ENCODE measurements at places on chromosomes 4 and X. TPM values are rescaled to one million over a fixed set of nuclear protein-coding genes. Genes with fewer than 3 reads are reported as not detected.

- DNase-seq = no peak
Measured at GRCh38 chrX:121405826-121406225, 358.4 kb downstream of the GLUD2 start.

DNA sequence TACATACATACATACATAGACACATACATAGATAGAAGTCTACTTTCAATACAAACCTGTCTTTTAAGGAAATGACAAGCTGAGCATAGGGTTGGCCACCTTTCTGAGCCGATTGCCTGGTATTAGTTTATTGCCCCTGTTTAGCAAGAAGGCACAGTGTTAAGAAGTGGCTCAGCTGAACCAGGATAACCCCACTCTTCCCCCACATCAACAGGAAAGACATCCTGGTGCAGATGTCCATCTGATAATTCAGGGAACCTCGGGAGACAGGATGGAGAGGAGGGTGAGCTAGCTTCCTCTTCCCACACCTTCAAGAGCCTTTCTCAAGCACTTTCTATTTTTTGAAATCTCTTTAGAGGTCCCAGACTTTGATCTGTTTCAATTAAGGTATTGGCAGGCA lies 52.3 kb downstream of the PKD2 start:
- DNase-seq = no peak

DNA sequence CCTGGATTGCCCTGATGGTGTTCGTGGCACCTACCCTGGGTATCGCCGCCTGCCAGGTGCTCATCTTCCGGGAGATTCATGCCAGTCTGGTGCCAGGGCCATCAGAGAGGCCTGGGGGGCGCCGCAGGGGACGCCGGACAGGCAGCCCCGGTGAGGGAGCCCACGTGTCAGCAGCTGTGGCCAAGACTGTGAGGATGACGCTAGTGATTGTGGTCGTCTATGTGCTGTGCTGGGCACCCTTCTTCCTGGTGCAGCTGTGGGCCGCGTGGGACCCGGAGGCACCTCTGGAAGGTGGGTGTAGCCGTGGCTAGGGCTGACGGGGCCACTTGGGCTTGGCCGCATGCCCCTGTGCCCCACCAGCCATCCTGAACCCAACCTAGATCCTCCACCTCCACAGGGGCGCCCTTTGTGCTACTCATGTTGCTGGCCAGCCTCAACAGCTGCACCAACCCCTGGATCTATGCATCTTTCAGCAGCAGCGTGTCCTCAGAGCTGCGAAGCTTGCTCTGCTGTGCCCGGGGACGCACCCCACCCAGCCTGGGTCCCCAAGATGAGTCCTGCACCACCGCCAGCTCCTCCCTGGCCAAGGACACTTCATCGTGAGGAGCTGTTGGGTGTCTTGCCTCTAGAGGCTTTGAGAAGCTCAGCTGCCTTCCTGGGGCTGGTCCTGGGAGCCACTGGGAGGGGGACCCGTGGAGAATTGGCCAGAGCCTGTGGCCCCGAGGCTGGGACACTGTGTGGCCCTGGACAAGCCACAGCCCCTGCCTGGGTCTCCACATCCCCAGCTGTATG lies 1.8 kb downstream of the AVPR2 start:
- no peak for DNase-seq

DNA sequence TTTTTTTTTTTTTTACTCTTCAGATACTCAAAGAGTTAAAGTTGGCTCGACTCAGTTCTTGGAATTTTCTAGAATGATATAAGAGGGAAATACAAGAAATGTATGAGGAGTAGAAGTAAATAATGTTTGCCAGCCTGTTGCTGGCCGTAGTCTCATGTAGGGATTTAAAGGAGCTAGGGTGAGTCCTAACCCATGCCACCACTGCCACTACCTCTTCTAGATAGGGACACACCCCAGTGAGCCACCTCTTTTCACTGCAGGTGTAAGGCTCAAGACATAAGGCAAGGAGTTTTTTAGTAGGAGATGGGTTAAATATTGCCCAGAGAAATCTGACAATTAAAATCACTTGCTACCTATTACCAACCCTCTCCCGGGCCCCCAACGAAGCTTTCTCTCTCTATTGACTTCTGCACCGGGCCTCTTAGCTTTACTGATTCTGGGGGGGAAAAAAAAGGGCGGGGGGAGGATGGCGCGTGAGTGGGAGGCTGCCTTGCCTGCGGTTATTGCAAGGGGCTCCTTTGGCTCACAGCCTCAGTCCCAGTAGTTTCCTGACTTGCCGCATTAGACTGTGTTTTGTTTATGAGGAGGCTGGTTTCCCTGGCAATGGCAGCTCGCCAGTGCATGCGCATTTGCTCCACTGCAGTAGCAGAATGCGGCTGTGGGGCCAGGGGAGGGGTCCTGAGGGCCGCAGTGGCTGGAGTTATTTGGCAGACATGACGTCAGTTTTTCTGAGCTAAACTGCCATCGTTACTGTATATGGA lies 3.0 kb downstream of the LINC00632 start:
- DNase-seq = peak; percentile 25

DNA sequence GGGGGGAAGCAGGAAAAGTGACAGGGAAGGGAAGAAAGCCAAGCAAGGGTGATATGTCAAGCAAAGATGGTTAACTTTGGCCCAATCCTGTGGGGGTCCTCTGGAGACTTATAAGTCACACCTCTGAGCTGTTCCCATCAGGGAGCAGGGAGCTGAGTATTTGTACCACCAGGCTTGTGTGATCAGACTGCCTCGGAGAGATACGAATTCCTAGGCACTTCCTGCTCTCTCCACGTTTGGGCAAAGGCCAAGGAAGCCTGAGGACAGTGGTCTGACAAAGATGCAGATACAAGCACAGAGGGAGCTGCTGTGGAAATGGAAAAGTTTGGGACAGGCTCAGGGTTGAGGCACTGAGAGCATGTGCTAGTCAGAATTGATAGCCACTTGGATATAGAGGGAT lies 10.4 kb upstream of the PPP3CA start:
- DNase-seq = no peak

- no peak for DNase-seq
Measured at GRCh38 chr4:159015841-159016240, 87.0 kb upstream of the RAPGEF2 start.

GRCh38 chrX:119579414-119579813 lies 5.1 kb downstream of the UBE2A start:
- DNase-seq = no peak

DNA sequence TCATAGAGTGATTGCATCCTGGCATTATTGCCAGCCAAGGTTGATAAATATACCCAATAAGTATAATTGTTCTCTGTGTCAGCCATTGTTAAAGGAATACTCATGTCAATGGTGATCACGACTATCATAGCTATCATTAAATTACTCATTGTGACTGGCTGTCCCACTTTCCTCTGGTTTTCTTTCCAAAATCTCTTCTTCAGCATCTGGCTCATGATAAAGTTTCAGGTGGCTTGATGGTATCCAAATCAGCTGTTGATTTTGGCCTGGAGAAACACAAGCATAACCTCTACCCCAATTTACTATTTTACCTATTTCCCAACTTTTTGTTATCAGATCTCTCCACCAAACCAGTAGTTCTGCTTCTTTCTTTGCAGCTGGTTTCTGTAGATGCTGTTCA lies 67.1 kb upstream of the SPIN2A start:
- no peak for DNase-seq

GRCh38 chr4:16382571-16382970 lies 156.3 kb upstream of the TAPT1 start:
- no peak for DNase-seq

- no peak for DNase-seq
Measured at GRCh38 chr4:46874811-46875210, 34.2 kb downstream of the COX7B2 start.

GRCh38 chr4:82423245-82424054 lies 6.8 kb downstream of the HNRNPDL start:
- no peak for DNase-seq

GRCh38 chr4:138090150-138090917 lies 151.8 kb downstream of the SLC7A11 start:
- DNase-seq = peak; percentile 26

GRCh38 chr4:112127048-112127637 lies 18.1 kb upstream of the FAM241A start:
- no peak for DNase-seq

GRCh38 chr4:110540982-110541451 lies 65.1 kb downstream of the ENPEP start:
- DNase-seq = peak; percentile 37

DNA sequence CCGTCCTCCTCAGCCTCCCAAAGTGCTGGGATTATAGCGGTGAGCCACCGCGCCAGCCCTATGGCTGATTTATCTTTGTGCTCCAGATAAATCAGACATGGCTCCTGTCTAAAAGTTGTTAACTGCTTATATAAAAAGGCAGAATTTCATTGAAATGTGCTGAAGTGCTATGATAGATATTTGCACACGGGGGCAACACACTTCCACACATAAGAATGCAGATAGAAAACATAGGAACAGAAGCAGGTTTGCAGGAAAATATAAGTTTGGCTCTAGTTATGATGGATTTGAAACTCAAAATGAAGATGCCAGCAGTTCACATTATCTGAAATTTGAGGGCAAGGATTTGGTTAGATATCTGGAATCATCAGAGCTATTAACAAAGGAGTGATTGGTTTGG lies 163.1 kb upstream of the SLITRK2 start:
- no peak for DNase-seq

DNA sequence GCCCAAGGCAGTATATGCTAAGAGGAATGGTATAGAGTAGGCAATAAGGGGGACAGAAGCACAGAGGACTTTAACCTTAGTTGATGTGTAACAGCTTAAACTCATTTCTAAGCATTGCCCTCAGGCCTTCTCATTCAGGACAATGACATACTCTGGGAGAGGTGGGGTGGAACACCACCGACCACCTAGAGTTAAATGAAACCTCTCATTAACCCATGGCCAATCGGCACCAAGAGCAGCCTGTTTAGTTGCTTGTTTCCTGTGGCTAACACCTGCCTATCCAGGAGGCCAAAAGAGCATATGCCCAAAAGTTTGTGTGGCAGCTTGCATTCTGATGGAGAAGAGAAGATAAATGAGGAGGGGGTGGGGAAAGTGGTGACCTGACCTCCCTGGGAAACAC lies 88.7 kb upstream of the PLAC1 start:
- no peak for DNase-seq

GRCh38 chr4:167908816-167909215 lies 183.5 kb upstream of the ANXA10 start:
- no peak for DNase-seq

DNA sequence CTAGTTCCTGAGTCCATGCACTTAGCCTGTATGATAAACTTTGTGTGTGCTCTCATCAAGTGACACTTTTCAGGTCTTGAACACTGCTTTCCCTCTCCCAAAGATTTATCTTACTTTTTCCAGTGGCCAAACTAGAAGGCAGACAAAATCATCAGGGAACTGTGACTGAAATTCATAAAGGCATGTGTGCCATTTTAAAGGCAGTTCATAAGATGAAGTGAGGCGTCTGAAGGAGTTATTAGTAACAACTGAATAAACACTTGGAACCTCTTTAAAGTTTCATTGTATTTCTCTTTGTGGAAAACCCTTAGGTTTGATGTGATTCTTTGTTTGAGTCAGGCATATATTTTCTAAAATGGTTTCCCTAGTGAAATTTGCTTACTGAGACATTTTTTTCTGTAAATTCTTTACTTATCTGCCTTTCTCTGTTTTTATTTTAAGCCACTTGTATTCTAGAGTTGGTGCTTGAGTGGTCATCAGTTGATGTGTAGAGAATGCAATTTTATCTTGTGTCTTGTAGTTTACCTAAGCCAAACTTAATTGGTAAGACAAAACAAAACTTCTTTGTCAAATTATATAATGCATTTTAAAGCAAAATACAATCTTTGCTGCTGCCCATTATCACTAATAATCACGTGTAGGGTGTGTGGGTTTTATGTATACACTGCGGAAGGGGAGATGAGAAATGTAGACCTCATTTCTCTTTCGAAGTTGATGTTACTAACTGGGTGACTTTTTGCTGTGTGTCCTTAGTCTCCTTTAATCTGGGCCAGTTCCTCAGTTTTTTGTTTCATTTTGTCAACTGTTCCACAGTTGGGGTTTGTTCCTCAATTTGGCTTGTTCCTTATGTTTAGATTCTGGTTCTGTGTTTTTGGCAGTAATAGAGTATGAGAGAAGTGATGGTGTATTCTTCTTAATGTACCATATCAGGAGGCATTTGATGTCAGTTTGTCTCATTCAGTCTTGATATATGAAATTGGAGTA lies 56.8 kb downstream of the RBPJ start:
- DNase-seq = no peak

DNA sequence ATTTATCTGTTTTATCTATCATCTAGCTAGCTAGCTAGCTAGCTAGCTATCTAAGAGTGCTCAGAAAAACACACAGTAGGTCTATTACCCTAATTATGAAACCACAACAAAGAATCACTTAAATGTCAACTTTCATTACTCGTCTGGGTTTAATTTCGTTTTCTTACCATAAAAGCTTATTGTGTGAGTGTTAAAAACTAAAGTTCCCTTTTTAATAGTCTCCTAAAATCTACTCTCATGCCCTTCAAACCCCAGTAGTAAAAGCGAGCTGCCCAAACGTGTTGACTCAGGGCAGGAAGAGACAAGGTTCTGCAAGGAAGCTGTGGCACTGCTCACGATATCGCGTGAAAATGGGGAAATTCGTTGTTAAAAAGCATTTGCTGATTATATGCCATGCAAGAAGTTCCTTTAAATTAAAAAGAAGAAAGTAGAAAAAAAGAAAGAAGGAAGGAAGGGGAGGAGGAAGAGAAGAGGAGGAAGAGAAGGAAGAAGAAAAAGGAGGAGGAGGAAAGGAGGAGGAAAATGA lies 595 bp downstream of the MBNL3 start:
- no peak for DNase-seq

DNA sequence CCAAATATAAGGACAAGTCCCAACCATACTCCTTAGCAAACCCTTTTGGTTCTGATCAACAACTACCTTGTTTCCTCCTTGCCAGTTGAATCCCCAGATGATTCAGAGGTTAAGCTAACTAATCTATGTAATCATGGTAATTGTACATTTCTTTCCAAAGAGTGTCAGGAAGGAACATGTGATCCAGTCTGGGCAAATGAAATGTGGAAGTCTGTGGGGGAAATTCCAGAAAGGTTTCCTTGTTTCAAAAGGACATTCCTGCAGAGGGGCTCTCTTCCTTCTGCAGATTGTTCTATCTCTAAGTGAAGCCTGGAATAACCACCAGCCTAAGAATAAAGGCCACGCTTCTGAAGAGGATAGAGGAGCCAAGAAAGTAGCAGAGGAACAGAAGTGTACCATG lies 7.0 kb downstream of the PRSS12 start:
- DNase-seq = no peak

- DNase-seq = no peak
Measured at GRCh38 chr4:40150932-40151331, 45.9 kb upstream of the RHOH start.

- peak; percentile 18 for DNase-seq
Measured at GRCh38 chrX:2928191-2928582, 952 bp downstream of the ARSD start.

DNA sequence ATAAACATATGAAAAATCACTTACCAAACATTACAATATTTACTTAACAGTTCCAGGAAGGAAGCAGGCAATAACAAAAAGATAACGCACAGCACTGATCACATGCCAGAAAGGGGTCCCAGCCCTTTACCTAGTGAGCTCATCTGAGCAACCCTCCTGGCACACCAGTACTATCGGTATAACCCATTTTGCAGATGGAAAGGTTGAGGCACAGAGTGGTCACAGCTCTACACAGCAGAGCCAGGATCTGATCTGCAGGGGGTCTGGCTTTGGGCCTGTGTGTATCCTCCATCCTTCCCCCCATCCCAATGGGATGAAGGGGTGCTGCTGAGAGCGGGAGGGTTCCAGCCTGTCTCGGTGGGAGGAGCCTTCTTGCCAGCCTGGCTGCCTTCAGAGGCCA lies 5.0 kb downstream of the NSG1 start:
- no peak for DNase-seq

CCDC158 gene
- total RNA-seq = 0.34 TPM

NUP62CL gene
- 1.8 TPM for total RNA-seq

HTN1 gene
- total RNA-seq = not detected

SGCB gene
- 21.1 TPM for total RNA-seq

IQCM gene
- total RNA-seq = not detected

PF4V1 gene
- total RNA-seq = not detected

SPANXA2 gene
- total RNA-seq = 0.41 TPM

Data from kidney epithelial cell (primary cell).